Stimulated activated naive CD4-positive, alpha-beta T cell (primary cell): ENCODE measurements at places on chromosomes 5 and 9.

DNA sequence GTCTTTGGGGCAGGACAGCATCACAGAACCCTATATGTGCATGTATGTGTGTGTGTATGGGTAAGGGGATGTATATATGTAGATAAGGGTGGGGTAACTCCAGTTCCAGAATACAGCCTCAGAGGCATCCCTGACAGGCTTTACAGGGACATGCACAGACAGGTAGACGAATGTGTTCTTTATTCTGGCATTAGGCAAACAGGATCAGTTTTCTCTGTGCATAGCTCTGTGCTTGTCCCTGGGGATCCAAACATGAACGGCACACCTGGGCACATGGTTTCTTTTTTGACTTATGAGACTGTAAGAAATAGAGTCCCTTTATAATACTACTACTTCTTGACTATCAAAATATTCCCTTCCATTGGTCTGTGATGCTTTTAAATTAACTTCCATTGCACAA, 120.6 kb downstream of the TRIO start:
- no peak for DNase-seq

- no peak for DNase-seq
These were observed 70.2 kb downstream of the LPAR1 start for GRCh38 chr9:110968096-110968495.

DNA sequence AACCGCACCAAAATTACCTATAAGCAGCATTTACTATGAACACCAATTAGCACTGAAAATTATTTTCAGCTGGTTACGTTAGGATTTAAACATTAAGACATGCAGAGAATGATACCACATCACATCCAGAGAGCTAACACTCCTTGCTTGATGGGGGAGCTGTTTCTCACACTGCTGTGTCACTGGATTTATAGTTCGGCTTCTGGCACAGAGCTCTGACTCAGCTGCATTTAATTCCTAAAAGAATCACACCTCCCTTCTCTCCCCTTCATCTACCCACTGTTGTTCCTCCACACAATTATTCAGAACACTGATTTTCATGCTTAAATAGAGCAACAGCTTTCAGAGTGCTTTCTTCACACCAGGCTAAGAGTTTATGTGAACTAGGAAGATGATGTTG, 82.6 kb upstream of the SV2C start:
- DNase-seq: no peak

DNA sequence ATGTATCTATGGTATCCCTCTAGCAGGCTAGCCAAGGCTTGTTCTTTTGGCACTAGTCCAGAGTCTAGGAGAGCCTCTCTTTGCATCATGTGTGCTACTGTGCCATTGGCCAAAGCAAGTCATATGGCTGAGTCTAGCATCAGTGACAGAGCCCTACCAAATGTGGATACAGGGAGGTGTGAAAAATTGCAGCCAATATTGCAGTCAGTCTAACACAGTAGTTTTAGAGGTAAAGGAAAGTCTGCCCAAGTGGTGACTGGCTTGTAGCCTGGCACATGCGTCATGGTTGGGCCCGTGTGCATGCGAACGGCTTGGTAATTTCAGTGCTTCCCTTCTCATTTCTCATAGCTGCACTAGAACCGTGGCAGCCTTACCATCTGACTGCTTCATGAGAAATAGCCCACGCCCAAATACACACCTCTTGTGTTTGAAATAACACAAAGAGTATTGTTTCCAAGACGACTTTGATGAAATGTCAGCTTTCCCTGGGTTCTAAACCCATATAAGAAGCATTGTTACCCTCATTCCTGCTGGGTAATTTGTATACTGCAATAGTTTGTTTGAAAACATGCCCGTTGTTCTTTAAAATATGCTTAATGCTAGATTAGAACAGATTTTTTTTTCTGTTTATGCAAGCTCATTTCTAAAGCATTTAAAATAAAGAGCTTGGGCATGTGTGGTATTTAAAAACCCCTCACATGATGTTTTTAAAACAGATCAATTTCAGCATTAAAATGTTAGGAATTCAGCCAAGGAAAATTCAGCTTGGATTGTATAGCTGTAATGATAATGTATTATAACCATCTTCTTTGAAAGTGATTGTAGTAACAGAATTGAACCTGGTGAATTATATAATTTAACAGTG, 113.2 kb downstream of the TLE4 start:
- no peak for DNase-seq

DNA sequence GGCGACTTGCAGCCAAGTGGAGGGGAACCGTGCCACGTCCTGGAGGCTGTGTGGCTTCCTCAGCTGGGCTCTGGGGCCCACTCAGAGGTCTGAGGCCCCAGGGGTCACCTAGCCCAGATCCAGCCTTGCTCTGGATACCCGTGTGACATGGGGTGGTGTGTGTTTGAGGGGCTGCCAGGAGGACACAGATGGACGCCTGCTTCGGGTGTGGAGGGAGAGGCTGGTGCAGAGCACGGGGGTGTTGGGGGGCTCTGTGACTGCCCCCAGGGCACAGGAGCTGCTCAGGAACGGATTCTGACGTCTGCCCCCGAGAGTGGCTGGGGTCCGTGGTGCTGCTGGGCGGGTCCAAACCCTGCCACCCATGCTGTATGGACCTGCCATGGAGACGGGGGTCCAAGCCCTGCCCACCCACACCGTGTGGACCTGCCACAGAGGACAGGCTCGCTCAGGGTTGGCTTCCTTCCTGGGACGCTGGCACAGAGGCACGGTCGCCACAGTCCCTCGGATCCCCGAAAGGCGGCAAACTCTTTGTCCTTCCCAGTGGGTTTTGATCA, 10.5 kb downstream of the INPP5E start:
- no peak for DNase-seq

DNA sequence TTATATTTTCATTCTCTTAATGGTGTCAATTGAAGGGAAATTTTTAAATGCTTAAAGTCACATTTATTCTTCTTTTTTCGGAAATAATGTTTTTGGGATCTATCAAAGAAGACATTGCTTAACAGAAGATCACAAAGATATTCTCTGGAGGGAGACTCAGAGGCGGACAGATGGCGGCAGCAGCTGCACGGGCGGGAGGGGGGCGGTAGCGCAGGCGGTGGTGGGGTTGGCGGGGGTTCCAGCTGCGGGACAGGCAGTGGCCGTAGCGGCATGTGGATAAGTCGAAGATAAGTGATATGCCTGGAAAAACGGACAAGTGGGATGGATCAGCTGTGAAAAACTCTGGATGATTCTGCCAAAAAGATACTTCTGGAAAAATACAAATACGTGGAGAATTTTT, 31.6 kb upstream of the ZDHHC11B start:
- DNase-seq: no peak

- no peak for DNase-seq
These were observed 26.2 kb upstream of the MSX2 start for GRCh38 chr5:174698156-174698555.

DNA sequence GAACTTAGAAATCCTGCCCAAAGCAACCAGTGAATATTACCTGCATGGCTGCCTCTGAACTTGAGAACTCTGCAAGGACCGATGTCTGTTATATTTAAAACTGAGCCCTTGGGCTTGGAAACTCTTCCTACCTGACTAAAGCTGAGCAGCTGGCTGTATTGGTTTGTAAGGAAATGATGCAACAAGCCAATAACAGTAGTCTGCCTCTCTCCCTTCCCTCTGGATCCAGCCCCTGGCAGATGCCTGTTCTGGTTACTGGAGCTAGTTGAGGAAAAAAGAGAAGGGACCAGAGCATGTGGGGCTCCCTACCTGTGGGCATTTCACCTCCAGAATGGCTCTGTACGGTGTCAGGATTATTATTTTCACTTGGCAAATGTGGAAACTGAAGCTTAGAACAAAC, 34.7 kb downstream of the SH3RF2 start:
- no peak for DNase-seq

GRCh38 chr5:35203403-35203802, 26.9 kb downstream of the PRLR start:
- no peak for DNase-seq

DNA sequence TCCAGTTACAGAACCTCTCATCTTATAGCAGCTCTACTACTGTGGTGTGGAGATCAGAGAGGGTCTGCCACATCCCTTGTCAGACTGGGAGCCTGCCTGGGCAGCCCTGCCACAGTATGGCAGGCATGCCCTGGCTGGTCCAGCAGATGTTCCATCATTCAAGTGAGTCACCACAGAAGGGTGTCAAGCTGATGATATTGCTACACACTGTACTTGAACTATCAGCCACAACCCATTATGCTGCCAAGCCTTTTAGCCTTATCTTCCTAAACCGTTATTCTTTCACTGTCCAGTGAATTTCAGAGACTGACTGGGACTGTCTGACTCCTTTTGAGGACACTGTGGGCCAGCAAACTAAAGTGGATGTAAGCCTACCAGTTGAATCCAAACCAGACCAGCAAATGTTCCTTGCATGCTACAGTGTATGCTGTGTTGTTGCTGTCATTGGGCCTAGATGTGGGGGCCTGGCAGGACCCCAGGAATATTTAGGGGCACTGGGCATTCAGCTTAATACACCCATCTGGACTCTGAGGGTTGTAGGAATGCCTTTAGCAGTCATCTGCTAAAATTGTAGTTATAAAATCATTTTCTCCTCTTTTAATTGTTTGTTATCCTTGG, 202.6 kb downstream of the NR3C1 start:
- DNase-seq: no peak
